ENCODE measurements at places on chromosomes 16 and 17.

DNA sequence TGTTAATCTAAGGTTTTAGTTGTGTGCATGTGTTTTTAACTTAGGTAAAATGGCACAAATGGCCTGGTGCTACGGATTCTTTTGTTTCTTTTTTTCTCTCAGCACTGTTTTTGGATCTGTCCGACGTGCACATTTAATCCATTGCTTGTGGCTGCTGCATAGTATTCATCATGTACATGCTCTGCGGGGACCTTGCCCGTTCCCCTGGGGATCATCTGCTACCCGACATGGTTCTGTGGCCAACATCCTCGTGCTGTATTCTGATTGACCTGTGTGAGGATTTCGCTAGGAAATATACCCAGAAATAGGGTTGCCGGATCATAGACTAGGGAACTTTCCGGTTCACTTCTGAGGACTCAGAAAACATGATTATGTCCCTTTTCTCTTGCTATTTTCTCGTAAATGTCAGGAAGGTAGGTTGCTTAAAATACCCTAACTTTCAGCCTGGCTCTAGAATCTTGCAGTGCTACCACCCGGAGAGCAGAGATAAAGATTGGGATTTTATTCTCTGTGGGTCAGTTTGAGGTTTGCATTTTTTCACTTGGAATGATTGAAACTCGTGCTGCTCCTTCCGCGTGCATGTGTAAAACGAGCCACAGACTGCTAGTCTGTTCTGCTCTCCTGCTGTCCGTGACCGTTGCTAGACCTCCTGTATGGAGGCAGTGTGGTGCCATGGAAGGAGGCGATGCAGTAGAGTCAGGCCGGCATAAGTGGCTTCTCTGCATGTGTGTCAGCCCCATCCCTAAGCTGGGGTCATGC, 42.9 kb downstream of the LDHD start:
- DNase-seq = no peak

DNA sequence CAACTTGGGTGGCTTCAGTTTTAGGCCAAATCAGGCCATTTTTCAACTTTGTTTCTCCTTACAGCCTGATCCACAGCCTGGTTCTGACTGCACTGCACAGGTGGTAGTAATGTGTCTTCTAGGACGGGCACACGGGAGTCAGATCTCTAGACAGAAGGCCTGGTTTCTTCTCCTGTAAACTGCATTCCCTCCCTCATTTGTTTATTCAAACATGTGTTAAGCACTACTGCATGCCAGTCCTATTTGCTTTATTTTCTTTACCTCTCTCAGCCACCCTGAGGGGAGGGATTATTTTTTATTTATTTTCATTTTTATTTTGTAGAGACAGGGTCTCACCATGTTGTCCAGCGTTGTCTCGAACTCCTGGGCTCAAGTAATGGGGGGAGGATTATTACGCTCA, 6.3 kb upstream of the KSR1 start:
- no peak for DNase-seq

DNA sequence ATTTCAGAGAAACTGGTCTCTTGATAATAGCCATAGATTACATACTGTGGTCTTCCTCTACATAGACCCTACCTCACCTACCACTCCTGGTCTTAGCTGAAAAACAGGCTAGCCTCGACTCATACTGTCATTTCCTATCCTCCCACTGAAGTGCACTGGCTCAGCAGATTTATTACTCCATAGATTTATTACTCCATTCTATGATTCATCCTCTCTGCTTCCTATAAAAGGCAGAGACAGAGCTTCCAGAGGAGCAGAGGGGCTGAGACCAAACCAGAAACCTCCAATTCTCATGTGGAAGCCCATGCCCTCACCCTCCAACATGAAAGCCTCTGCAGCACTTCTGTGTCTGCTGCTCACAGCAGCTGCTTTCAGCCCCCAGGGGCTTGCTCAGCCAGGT, at the start of gene CCL7:
TSS of gene CCL7 (plus strand) at position 253 of the 400 bp plus-strand sequence. CDS start at position 323, 70 bp downstream.
- peak; percentile 57 for DNase-seq

- DNase-seq = peak; percentile 26
Observed at GRCh38 chr17:52383493-52384100, 225.1 kb upstream of the CA10 start.

GRCh38 chr16:27969574-27969973, 93.9 kb downstream of the GSG1L start:
- peak; percentile 4 for DNase-seq

- no peak for DNase-seq
Observed at GRCh38 chr16:62033065-62033464, 3.2 kb downstream of the CDH8 start.

GRCh38 chr17:56821847-56822534, 11.7 kb downstream of the C17orf67 start:
- DNase-seq = no peak

DNA sequence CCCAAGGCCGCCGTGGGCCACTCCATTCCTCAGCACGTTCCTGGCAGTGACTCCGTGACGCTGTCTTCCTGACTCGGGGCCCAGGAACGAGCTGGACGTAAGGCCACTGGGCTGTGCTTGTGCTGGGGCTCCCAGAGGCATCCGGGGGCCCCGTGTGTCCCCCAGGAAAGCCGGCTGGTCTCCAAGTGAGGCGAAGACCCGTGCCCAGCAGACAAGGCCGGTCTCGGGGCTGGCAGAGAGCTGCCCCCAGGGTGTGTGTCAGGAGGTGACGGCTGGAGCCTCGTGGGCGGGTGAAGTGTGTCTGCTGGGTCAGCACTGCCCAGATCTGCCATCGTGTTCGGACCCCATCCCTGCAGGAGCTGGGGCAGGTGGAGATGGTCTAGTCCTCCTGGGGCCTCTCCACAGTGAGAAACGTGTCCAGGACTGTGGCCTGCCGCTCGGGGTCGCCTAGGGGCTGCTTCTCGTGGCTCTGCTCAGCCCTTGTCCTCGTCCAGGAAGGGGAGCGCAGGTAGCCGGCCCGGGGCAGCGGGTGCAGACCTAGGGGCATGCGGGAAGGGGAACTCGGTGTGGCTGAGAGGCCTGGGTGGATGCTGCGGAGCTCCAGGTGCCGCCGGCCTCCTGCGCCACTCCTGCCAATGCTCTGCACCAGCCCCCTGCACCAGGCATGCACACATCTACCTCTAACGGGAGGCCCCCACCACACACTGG, 13.1 kb downstream of the DBNDD1 start:
- DNase-seq = no peak

DNA sequence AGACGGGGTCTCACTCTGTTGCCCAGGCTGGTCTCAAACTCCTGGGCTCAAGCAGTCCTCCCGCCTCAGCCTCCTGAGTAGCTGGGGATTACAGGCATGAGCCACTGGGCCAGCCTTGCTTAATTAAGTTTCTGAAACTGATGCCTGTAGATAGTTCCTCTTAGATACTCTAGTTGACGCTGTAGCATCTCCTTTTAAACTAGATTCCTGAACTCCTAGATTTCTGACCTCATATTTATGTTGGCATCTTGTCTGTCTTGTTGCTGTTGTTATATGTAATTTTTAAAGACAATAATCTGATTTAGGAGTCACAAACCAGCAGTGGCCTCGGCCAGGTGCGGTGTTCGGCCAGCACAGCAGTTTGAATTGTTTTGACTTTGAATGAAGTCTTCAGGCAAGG, 37.5 kb downstream of the DHRS7B start:
- no peak for DNase-seq

GRCh38 chr17:29210879-29211278, 30.7 kb upstream of the MYO18A start:
- DNase-seq = no peak

DNA sequence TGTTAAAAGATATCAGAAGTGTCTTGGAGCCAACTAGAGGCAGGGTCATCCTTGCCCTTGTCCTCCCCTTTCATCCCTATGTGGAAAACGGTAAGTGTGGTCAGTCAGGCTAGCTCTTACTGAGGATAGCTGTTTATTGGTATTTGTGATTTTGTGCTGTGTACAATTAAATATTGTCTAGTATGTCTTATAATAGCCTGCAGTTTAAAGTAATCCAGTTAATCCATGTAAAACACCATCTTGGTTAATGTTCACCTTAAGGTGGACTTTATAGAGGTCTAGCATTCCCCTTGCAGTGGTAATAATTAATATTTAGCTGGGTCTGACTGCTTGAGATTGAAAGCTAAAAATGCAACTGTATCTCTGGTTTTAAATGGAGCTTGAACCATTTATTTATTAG, 25.6 kb downstream of the METTL9 start:
- DNase-seq = no peak

- no peak for DNase-seq
Observed at GRCh38 chr17:50829332-50829731, 6.1 kb upstream of the WFIKKN2 start.

- DNase-seq = peak; percentile 56
Observed at GRCh38 chr17:2337544-2338314, 428 bp downstream of the SGSM2 start.

DNA sequence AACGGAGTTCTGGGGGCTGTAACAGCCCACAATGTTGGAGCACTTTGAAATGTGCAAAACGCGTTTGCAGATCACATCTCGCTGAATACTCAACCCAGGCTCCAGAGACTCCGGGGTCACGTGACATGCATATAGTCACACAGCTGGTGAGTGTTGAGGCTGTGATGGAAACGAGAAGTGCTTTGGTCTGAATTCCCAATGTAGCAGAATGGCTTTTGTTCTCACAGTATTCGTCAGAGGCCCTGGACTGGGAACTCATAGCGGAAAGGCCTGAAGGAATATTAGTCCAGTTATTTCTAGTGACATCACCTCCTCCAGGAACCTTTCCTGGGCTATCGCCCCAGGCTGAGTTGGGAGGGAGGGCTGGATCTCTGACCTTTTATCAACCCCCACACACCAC, 95.8 kb upstream of the CRHR1 start:
- DNase-seq = no peak

DNA sequence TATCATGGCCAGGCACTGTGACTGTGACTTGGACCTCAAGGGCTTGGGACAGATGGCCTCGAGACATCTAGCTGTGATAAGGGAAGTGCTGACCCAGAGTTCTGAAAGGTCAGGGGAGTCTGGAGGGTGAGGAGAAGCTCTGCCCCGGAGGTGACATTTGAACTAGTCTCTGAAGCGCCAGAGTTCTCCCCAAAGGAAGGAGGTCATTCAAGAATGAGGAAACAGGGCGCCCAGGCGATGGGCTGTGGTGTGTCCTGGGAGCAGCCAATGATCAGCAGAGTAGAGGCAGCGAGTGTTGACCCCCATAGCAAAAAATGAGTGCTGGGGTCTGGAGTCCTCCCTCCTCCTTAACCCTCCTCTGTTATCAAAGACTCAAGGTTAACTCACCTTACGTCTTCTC, 4.9 kb downstream of the STARD3 start:
- DNase-seq = no peak

GRCh38 chr16:54361246-54361645, 74.7 kb upstream of the IRX3 start:
- no peak for DNase-seq

DNA sequence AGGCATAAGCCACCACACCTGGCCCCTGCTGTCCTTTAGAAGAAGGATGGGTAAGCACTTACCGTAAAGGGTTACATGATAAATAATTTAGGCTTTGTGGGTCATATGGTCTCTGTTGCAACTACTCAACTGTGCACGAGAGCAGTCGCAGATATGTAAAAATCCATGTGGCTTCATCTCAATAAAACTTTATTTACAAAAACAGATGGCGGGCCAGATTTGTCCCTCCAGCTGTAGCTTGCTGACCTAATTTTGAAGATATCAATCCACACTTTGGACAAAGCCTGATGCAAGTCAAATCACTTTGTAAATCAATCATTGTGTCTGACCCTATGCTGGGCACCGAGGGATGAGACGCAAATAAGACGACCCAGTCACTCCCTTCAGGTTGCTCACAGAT, 12.1 kb downstream of the TEKT5 start:
- DNase-seq = no peak

DNA sequence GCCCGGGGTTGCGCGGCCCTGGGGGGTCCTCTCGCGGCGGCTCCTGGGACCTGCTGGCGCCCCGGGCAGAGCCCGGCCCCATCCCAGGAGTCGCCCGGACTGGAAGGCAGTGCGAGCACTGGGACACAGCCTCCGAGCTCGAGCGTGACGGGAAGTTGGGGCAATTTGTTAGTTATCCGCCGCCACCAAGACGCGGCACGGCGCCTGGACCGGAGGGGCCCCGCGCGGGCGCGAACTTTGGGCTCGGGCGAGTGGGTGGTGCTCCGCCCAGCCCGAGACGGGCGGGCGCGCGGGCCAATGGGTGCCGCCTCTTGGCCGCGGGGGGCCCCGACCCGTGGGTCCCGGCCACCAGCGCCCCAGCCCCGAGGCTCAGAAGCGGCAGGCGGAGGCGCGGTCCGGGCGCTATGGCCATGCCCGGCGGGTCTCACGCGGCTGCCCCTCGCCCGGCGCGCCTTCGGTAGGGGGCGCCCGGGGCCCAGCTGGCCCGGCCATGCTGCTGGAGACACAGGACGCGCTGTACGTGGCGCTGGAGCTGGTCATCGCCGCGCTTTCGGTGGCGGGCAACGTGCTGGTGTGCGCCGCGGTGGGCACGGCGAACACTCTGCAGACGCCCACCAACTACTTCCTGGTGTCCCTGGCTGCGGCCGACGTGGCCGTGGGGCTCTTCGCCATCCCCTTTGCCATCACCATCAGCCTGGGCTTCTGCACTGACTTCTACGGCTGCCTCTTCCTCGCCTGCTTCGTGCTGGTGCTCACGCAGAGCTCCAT, at the start of gene ADORA2B:
TSS of gene ADORA2B (plus strand) at position 372 of the 768 bp plus-strand sequence. CDS start at position 491, 119 bp downstream.
- DNase-seq = peak; percentile 76

GRCh38 chr17:8800656-8801055, 1.5 kb upstream of the MFSD6L start:
- no peak for DNase-seq

- peak; percentile 65 for DNase-seq
Observed at GRCh38 chr17:41024697-41025096, 2.3 kb downstream of the KRTAP1-5 start.

- DNase-seq = no peak
Observed at GRCh38 chr17:30421592-30421991, 42.9 kb downstream of the CPD start.

- no peak for DNase-seq
Observed at GRCh38 chr17:69883120-69883519, 191.9 kb upstream of the KCNJ16 start.

- DNase-seq = no peak
Observed at GRCh38 chr17:1160591-1161390, 19.0 kb downstream of the ABR start.

- DNase-seq = peak; percentile 49
Observed at GRCh38 chr16:17271687-17272086, 199.1 kb downstream of the XYLT1 start.

DNA sequence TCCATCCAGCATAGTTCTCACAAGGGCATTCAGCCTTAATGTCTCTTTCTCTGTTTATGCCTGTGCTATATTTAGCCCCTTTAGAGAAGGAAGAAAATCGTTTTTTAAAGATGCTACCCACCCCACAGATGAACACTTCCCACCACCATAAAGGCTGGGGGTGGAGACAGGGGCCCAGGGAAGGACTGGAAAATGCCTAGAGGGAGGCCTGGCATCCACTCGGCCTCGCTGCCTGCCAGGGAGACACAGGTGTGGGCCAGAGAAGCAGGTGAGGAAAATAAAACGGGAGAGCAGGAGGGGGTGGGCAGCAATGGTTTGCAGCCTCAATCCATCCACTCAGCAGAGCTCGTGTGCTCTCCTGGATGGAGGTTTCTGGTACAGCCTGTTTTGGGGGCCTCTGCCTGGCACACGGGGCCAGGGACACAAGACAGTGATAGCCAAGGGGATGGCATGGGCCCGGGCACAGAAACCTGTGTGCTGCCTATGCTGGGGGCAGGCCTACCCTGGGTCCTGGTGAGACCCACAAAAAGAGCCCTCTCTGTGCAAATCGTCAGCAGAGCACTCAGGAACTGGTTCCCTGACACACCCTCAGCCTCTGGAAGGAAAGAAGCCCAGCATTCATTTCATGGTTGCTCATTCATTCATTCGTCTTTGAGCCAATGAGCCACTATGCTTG, 121.4 kb downstream of the C16orf78 start:
- no peak for DNase-seq

- peak; percentile 27 for DNase-seq
Observed at GRCh38 chr17:81429821-81430551, 34.7 kb downstream of the BAHCC1 start.

- DNase-seq = no peak
Observed at GRCh38 chr17:17978481-17979424, 6.1 kb downstream of the DRC3 start.
